Type B pancreatic cell (in vitro differentiated cells): ENCODE measurements at places on chromosomes 12 and 14.

GRCh38 chr12:131912518-131913274 lies 16.4 kb upstream of the PUS1 start:
- no peak for DNase-seq

- DNase-seq, result no peak
Measured at GRCh38 chr14:61145903-61146481, 135.1 kb downstream of the TMEM30B start.

GRCh38 chr14:59310633-59311032 lies 122.2 kb downstream of the DAAM1 start:
- DNase-seq, result no peak

DNA sequence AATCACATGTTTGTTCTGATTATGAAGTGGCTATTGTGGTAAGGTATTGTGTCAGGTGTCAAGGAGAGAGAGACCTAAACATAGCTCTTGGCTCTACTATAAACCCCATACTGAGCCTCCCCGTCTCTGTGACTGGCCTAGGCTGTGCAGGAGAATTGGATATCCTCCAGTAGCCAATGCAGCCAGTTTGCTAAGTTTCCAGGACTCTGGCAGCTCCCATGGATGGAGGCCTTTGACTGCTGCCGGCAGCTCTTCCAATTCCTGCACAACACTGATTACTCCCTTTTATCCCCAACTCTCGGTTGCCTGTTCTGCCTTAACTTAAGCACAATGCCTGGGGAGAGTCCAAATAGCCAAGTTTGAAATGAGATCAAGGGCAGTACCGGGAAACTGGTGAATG lies 59.3 kb downstream of the ABCC9 start:
- no peak for DNase-seq

DNA sequence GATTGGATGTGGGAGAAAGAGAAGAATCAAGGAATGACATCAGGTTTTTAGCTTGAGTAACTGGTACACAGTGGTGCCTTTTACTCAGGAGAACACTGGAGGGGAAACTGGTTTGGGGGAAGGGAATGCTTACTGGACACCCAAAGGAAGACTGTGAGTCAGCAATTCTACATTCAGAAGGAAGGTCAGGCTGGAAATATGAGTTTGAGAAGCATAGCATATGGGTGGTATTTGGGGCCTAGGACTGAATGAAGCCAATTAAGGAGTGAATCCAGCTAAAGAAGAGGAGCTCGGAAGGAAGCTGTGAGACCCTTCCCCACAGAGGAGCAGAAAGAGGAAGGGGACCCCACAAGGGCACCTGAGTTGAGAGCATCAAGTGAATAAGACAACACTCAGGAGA lies 35.4 kb downstream of the DMAC2L start:
- no peak for DNase-seq

GRCh38 chr14:104221071-104221625 lies 82.8 kb downstream of the KIF26A start:
- no peak for DNase-seq

DNA sequence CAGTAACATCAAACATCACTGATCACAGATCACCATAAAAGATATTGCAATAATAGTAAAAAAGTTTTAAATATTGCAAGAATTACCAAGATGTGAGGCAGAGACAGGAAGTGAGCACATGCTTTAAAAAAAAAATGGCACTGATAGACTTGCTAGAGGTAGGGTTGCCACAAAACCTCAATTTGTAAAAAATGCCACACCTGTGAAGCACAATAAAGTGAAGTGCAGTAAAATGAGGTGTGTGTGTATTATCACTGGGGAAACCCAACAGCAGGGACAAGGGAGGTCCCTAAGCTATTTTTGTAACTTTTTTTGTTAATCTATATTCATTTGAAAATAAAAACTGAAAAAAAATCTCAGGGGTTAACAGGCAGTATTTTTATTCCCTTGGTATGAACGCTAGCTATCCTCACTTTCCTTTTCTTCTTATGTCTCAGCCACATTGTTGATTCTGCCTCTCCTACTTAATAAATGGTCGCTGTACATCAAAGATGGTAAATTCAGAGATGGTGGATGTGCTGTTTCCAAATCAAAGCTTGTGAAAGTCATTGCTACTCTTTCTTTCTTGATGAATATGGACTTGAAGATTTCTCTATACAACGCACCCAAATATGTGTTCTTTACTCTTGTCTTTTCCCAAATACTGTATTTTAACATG lies 14.0 kb upstream of the KLRD1 start:
- DNase-seq, result no peak

- no peak for DNase-seq
Measured at GRCh38 chr12:66962290-66962689, 283.4 kb upstream of the GRIP1 start.

DNA sequence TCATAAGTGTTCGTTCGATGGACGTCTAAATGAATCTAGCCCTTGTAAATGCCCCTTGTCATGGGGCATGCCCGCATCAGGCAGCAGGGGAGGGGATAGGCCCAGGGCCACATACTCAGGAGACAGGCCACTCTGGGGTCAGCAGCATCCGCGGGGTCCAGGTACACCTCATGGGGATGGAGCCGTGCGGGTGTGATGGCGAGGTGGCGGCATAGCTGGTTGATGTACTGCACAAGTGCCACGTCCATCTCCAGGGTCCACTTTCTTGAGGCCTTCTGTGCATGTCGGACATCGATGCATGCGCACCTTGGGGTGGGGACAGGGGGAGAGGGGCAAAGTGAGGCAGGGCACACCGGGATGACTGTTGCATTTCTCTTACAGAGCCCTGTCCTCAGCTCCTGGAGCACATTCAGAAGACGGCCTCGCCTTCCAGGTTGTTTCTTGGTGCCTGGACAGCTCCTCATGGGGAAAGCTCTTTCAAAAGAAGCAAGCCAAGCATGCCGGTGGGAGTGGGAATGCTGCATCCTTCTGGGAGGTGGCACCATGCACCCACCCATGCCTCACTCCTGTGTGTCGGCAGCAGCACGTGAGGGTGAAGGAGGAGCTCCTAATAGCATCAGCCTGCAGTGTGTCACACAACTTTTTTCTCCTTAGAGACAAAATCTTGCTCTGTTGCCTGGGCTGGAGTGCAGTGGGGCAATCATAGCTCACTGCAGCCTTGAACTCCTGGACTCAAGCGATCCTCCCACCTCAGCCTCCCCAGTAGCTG lies 47.4 kb downstream of the TRAFD1 start:
- no peak for DNase-seq

DNA sequence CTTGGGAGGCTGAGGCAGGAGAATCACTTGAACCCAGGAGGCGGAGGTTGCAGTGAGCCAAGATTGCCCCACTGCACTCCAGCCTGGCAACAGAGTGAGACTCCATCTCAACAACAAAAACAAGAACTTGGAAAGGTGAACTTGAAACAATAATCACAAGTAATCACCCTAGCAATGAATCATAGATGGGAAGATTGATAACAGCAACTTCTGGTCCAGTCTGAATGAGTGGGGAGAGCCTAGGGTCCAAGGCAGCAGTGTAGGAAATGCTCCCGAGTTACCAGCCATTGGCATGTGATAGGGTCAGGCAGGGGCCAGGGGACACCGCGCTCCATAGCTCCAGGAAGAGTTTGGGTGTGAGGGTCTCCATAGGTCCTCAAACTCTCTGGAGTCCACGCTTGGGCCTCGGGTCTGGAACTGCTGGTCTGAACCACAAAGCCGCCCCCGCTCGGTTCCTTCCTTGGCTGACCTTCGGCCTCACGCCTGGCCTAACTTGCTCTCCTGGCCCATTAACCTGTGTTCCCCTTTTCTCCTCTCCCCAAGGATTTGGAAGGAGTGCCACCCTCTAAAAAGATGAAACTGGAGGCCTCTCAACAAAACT lies 19.9 kb upstream of the MLXIP start:
- no peak for DNase-seq

GRCh38 chr12:105705765-105706164 lies 375.3 kb downstream of the C12orf75 start:
- no peak for DNase-seq

DNA sequence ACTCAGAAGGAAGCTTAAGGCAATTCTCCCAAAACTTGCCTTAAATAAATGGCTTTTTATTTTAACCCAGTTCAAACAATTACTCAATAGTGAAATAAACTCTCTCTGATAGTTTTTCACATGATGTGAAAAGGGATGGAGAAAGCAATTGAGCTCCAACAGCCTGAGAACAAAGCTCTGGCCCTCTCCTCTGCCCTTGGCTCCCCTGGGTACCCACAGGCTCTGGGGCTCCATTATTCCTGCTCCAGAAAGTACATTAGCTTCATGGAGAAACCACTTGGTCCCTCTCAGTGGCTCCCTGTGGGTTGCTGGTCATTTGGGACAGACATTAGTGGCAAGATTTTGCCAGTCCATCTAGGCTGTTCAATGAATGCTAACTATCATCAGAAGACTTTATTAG lies 242.8 kb downstream of the ATP23 start:
- DNase-seq, result no peak

- peak; percentile 13 for DNase-seq
Measured at GRCh38 chr12:111448846-111449790, 43.4 kb downstream of the SH2B3 start.

- DNase-seq, result no peak
Measured at GRCh38 chr12:90058704-90059103, 350.1 kb upstream of the ATP2B1 start.

DNA sequence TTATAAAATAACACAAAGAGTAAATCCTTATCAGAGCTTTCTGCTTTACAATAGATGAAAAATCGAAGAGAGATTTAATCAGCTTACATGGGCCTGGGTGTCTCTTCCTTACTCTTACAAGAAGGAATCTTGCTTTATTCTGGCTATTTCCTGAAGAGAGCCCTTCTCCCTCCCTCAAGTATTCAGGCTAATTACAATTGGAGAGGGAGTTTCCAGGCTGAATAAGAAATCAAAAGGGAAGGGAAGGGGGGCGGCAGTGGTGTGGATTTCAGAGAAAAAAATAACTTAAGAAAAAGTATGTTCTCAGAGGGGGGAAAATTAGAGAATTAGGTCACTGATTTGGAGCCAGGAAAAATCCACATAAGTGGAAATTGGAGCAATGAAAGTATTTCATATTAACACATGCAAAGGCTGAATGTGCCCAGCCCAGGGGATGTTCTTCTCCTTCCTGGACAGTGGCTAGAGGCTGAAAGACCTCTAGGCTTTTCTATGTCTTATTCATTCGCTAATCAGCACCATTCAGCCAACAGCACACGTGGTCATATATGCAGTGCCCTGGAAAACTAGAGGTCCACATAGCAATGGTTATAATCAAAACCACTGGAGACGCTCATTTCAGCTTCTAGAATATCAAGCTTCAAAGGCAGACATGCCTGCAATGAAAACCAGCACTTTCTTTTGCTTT lies 158.9 kb upstream of the BTG1 start:
- no peak for DNase-seq

- DNase-seq, result no peak
Measured at GRCh38 chr14:59200195-59200594, 11.7 kb downstream of the DAAM1 start.

DNA sequence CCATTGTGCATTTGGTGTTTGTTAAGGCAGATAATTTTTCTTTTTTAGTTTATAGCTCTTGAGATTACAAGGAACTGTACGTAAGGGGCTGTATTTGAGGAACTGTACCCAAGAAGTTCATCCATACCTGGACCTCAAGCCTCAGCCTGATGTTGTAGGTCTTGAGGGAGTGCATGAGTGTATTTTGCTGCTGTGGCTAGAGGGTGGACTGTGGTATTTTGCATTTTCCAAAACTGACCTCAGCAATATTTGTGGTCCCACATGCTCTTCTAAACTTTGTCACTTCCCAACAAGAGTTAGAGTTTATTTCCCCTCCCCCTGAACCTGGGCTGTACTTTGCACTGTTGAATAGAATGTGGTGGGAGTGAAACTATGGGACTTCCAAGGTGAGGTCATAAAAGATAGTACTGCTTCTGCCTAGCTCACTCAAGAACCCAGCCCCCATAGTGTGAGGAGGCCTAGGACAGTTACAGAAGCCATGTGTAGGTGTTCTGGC lies 42.2 kb upstream of the FBXO33 start:
- no peak for DNase-seq

- no peak for DNase-seq
Measured at GRCh38 chr12:123102366-123102765, 48.5 kb downstream of the PITPNM2 start.

- no peak for DNase-seq
Measured at GRCh38 chr12:93056971-93057535, 128.0 kb upstream of the EEA1 start.

DNA sequence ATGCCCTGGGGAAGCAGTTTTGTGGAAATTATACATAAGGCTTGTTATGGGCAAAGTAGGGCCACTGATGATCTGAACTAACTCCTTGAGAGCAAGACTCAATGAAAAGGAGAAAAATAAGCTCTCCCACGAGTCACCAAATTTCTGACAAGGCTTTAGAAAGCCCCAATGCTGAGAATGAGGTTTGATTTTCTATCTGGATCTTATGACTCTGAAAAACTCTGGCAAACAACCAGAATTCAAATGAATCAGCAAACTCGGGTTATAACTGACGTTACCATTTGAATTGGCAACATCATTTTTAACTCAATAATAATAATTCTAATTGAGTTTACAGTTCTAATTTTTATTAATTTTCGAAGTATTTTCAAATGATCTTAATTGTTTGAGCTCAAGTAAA lies 79.1 kb downstream of the KCNK10 start:
- no peak for DNase-seq

DNA sequence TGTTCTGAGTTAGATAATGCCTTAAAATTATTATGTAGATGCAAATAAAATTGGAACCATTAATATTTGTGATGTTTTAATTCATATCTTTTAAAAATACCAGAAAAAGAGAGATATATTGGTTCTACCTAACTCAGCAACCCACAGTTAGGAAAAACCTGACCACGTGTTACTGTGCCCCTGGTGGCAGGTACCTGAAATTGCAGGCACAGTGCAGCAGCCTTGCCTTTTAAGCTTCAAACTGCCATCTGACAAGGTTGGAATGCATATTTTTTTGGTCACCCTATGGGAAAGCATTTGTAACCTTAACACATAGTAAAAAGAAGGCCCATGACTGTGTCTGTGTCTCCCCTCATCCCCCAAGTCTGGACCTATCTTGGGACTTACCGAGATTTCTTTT lies 109.4 kb upstream of the NOS1 start:
- DNase-seq, result no peak

GRCh38 chr12:132513070-132513398 lies 23.1 kb downstream of the FBRSL1 start:
- DNase-seq, result no peak
